ENCODE measurements at places on chromosomes 16 and 17.

- no peak for DNase-seq
Measured at GRCh38 chr17:73801455-73802100, 157.3 kb upstream of the SDK2 start.

- DNase-seq = no peak
Measured at GRCh38 chr17:34246446-34246845, 8.6 kb upstream of the CCL2 start.

- DNase-seq = no peak
Measured at GRCh38 chr16:61892531-61892930, 143.7 kb downstream of the CDH8 start.

GRCh38 chr17:32822996-32823395 is 53.9 kb downstream of the MYO1D start:
- DNase-seq = no peak

- DNase-seq = no peak
Measured at GRCh38 chr17:8629371-8630226, 926 bp downstream of the MYH10 start.

- DNase-seq = no peak
Measured at GRCh38 chr17:50922107-50922506, 56.0 kb upstream of the TOB1 start.

DNA sequence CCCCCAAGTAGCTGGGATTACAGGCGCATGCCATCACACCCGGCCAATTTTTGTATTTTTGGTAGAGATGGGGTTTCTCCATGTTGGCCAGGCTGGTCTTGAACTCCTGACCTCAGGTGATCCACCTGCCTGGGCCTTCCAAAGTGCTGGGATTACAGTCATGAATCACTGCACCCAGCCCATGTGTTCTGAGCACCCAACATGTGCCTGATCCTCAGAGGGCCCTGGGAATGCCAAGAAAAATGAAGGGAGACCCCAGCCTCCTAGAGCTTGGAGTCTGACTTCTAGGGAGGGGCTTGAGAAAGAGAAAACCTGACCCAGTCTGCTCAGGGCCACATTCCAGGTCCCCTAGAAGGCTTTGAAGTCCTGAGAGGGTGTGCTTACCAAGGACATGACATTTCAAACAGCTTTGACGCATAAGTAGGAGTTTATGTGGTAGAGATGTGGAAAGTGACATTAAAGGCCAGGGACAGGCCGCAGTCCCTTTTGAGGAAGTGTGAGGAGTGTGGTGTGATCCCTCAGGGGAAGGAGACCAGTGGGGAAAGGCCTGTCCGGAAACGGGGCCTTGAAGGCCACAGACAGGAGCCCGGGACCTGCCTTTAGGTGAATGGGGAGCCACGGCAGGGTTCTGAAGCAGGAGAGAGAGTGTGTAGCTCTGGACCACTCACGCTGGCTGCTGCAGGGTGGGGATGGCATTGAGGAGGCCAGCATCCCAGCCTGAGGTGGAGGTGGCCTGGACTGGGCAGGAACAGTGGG is 1.1 kb upstream of the CCL22 start:
- DNase-seq = no peak

GRCh38 chr16:15782573-15783365 is 74.1 kb downstream of the MYH11 start:
- no peak for DNase-seq

DNA sequence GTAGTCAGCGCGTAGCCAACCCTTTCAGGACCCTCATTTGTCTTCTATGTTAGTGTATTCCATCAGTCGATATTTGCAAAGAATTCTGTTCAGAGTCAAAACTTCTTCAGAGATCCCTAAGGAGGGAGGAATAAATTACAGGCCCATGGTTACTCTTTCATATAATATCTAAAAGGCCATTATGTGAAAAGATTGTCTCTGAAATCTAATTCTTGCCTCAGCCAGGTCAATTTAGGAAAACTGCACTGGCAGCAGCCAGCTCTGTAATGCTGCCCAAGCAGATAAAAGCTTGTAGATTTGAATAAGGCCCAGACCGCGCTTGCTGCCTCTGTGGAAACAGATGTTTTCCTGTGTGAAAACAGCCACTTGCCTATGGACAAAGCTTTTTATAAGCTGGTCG is 379.8 kb downstream of the CNTNAP4 start:
- no peak for DNase-seq

DNA sequence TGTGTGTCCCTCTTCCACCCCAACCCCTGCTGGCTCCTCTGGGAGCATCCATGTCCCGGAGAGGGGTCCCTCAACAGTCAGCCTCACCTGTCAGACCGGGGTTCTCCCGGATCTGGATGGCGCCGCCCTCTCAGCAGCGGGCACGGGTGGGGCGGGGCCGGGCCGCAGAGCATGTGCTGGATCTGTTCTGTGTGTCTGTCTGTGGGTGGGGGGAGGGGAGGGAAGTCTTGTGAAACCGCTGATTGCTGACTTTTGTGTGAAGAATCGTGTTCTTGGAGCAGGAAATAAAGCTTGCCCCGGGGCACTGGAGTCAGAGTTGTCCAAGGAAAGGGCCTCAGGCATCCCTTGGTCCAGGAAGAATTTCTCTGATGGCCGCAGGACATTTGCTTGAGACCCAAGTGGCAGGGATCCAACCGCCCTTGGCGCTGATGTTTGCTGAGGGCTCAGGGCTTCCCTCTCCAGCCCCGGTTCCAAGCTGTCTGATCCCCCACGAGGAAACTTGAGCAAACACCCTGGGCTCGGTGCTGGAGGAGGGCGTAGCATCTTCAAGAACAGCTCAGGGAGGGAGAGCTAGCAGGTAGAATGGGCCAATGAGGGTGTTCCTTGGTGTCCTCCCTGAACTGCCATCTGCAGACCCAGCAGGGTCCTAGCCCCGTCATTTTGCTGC is 4.5 kb downstream of the NXPH3 start:
- DNase-seq = no peak

- peak; percentile 61 for DNase-seq
Measured at GRCh38 chr17:81097134-81097942, 62.4 kb downstream of the BAIAP2 start.

- DNase-seq = no peak
Measured at GRCh38 chr16:46706642-46707041, 17.2 kb downstream of the ORC6 start.

DNA sequence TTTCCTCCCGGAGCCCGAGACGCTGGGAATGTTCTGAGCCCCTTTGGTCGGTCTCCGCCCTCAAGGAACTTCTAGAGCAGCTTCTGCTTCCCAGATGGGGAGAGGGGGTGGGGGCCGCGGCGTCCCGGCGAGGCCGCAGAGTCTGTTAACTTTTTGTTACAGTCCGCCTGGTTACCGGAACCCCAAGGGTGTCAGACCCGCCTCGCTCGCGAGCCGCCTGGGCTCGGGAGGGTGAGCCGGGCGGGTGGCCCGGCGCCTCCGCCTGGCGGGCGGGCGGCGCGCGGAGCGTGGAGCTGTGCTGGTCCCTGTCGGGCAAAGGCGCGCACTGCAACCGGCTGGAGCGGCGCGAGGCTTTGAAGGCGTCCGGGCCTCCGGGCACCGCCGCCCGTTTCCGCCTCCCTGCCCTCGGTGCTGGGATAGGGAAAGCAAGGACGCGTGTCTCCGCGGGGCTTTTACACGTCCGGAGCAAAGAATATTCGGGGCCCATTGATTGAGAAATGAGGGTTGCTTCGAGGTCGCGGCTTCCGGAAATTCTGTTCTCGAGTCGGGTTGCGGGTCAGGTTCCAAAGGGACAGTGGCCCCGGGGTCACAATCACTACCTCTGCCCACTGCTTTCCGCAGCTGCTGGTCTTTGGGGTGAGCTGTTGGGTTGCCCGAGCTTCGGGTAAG is 1.7 kb downstream of the HS3ST3B1 start:
- DNase-seq = peak; percentile 35

DNA sequence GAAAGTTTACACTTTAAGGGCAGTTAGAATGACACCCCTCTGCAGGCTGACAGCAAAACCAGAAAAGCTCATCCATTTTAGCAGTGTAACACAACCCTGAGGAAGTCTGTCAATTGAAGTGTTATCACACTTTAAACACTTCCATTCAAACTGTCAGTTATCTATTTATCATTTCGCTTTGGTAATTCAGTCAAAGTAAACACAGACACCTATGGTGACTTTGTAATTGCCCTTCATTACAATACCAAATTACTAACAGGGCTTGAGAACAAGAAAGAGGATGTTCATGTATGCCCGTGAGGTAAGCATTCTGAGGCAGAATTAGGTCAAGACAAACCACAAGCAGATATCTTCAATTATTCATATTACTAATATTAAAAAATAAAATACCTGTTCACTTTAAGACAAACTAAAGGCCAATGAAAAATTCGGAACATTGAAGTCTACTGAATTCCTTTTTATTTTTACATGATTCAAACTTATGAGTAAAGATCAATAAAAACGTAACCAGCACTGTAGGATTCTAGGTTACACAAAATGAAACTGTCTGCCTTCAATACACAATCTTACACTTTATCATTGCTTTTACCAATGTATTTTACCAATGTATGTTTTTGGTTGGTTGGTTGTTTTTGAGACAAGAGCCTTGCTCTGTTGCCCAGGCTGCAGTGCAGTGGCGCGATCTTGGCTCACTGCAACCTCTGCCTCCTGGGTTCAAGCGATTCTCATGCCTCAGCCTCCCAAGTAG is 57.1 kb downstream of the BRIP1 start:
- DNase-seq = no peak

DNA sequence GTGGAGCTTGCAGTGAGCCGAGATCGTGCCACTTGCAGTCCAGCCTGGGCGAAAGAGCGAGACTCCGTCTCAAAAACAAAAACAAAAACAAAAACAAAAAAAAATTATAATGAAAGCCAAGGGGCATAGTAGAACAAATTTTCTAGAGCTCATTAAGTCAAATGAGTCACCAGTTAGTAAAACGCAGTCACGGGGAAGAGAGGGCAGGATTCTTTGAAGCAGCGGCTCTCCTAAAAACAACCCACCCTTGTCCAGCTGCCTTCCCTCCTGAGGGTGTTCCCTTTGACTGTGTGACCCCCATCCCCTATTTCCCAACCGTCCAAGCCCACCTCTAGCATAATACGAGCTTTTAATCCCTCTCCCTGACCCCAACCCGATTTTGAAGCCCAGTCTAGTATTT is 44.1 kb upstream of the STH start:
- DNase-seq = no peak

GRCh38 chr16:79154086-79154485 is 446.5 kb downstream of the MAF start:
- peak; percentile 69 for DNase-seq

- no peak for DNase-seq
Measured at GRCh38 chr16:7209598-7209997, 123.0 kb upstream of the RBFOX1 start.

DNA sequence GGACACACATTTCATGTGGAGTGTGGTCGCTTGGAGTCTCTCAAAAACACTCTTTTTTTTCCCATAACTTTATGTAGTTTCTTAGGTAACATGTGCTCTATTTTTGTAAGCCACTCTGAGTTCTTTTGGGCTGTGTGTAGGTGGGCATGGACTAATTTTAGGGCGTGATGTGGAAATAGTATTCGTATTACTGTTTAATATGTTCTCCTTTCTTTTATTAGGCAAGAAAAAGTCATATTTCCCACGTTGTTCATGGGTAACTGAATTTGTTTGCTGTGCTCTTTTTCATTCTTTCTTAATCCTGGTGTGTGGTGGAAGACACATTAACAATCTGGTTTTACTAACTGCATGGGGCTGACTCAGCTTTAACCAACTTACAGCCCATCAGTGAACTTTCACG is 27.4 kb downstream of the NDEL1 start:
- DNase-seq = peak; percentile 75

- no peak for DNase-seq
Measured at GRCh38 chr16:69553332-69553731, 12.4 kb upstream of the NFAT5 start.

- DNase-seq = no peak
Measured at GRCh38 chr17:72790190-72790589, 302.3 kb downstream of the SLC39A11 start.

DNA sequence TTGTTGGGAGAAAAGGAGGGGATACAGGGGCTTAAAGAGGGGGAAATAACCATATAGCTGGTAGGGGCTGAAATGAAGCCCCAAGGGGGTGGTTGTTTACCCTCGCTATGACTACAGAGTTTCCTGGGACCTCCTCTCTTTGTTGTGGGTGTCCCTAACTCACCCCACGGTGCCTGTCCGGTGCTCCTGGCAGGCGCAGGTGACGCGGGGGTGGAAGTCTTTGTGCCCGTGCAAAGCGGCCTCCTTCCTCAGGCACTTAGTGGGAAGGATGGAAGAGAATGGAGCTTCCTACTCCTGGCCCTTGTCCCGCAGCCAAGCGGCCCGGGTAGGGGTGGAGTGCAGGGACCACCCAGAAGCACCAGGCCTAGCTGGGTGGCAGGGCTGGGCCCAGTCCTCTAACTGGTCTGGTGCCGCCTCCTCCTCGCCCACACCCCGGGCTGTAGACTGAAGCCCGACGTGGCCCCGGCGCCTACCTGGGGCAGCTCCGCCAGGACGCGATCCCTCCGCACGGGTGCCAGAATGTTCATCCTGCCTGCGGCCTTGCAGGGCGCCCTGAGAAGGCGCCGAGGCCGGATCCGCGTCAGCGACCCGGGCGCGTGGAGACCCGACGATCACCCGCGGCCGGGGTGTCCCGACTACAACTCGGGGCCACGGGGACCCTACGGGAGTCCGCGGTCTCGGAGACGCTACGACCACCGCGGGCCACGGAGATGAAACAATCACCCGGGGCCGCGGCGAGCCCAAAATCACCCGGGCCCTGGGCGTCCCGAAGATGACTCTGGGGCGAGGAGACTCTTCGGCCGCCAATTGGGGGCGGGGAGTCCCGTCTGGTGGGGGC is 709 bp downstream of the RAB34 start:
- no peak for DNase-seq

GRCh38 chr17:61200339-61200715 is 199.3 kb upstream of the TBX2 start:
- DNase-seq = no peak

DNA sequence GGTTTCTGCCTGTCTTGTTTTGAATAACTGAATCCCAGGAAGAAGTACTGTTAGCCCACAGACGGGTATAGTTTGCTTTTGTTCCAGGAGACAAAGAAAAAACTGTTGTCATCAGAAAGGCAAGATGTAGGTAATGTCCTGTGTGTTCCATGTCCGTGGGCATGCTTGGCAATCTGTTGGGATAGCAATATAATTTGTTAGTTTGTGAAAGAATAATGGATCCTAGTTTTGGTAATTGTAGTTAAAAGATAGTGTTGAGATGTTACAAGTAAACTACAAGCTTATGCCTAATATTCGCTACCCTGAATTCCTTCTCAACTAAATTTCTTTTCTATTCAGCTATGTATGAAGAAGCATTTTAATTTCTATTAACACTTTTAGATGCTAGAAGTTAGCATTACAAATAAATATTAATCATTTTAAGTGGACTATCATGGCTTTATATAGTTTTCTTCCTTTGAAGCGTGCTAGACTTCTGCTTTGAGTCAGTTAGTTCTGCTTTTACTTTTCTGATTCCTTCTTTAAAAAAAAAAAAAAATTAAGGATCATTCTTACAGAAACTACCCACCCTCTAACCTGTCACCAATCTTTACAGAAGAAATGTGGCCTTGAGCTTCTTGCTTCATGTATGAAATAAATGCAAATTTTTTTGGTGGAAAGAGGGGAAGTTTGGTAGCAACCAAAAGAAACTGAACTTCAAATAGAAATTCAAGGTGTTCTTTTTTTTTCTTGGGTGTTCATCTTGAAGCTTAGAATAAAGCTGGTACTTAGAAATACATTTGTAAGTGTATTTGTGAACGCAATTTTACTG is 2.4 kb downstream of the EVI2A start:
- DNase-seq = no peak
